ENCODE measurements at places on chromosomes 1 and 21.

DNA sequence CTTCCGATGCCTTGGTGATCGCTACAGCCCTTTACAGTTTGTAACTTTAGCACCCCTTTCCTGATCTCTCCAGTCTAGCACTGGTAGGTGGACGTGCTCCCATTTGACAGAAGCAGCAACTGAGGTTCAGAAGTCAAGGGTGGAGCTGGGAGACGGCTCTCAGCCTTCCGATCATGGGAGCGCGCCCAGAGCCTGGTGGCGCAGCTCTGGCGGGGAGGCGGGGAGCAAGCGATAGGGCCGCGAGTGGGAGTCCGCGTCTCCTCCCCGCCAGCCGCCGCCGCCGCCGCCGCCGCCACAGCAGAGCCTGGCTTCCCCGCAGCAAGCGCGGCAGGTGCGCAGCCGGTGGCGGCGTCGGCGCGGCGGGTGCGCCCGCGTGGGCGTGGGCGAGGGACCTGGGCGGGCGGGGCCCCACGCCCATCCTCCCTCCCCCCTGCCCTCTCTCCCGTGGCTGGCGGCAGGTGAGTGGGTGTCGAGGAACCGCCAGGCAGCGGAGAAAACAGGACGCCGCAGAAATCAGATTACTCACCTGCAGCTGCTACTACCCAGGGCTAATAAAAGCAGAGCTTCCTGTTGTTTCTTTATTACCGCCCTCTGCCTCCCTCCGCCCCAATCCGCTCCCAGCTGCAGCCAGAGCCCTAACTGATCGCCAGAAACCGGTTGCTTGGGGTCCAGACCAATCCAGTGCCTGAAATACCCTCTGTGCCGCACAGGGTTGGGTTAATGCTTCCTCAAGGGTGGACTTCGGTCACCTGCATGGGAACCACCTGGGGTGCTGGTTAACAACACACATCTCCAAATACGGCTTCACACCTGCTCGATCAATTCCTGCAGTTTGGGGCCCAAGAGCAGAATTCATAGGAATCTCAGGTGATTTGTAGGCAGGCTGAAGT, 60.2 kb upstream of the ID3 start:
- DNase-seq = no peak

- DNase-seq = no peak
Measured at GRCh38 chr1:229408458-229409037, 25.3 kb downstream of the ACTA1 start.

- DNase-seq = peak; percentile 47
Measured at GRCh38 chr1:238562341-238562740, 671.6 kb upstream of the ZP4 start.

DNA sequence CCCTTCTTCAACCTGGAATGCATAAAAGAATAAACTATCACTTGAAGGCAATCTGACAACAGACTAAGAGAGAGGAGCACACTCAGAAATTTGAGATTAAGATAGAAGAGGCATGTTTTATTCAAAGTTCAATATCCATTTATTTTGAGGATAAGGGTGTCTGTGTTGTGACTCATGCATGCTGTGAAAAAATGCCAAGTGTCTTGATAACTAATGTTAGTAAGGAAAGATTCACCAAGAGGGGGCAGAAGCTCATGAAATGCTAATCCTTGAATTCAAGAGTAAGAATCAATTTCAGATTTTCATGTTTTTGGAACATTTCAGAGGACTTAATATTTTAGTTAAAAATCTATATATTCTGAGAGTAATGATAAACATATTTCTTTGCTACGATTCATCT, 94.0 kb downstream of the IFI44 start:
- no peak for DNase-seq

- DNase-seq = no peak
Measured at GRCh38 chr1:94014087-94014486, 104.9 kb upstream of the GCLM start.

GRCh38 chr1:19618428-19618827, 25.7 kb upstream of the NBL1 start:
- no peak for DNase-seq

DNA sequence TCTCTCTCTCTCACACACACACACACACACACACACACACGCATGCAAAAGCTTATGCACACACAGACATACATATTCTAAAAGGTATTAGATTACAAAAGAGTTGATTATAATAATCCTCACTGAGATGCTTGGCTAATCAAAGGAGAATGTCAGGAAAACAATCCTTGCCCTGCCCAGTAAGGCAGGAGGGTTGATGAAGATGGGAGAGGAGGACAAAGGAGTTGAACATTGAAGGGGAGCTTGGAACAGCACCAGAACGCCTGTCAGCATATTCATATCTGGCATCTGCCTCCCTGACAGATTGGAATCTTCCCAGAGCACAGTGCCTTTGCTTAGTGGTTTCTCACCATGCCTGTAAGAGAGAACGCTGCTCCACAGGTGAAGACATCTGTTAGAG, 68.6 kb upstream of the PALMD start:
- DNase-seq = no peak

- no peak for DNase-seq
Measured at GRCh38 chr1:1847890-1848289, 43.0 kb downstream of the GNB1 start.

GRCh38 chr1:23624440-23624839, 65.1 kb upstream of the ID3 start:
- no peak for DNase-seq

DNA sequence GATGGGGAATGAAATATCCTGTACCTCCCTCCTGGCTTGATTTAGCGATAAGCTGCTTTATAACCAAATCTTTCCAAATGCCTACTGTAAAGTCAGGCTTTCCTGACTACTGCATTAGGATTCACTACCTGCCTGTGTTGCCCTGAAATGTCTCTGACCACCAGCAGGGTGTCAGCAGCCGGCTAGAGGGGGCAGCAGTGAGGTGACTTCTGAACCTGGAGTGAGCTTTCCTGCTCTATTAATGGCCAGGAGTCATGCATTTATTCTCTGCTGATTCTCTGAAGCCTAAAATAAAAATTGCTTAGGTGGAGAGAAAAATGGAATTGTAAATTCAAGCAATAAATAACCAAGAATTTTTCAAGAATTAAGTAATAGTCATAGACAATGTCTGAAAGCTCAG, 2.5 kb downstream of the BACE2 start:
- no peak for DNase-seq

DNA sequence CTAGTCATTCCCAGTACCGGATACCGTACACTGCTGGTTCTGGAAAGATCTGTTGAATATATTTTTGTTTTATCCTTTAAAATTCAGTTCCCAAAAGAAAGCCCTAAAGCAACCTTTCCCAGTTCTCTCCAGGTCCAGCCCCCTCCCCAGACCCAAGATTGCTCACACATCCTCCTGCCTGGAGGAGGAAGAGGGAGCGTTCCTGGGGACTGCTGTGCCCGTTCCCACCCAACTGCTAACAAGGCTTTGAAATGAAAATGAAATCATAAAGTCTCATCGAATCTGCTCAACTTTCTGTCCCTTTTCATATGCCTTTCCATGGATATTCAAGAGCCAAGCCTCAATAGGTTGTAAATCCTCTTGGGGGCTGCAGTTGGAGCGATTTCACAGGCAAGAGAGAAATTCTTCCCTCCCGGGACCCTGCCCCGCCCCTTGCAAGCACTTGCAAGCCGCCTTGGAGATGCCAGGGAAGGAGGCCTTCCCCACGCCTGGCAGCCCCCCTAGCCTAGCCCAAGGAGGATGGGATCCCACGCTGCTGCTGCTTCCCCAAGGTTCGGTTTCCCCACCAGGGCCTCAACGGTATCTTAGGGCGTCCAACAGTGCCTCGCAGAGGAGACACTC, 113.2 kb upstream of the CACHD1 start:
- no peak for DNase-seq

DNA sequence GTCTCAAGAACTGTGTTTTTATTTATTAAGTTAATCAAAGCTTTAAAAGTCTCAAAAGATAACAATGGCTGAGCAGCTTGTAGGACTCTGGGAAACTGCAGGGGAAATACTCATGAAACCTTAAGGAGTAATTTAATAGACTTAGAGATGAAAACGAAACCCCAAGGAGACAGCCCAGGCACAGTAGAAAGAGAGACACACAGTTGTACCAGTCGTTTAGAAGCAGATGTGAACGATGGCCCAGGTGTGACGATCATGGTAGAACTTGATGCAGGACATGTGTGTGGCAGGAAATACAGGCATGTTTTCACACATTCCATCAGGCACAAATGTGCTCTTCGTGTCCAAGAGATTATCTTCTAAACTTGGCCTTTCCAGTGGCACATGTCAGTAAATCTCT, 21.2 kb upstream of the MRPS6 start:
- no peak for DNase-seq

DNA sequence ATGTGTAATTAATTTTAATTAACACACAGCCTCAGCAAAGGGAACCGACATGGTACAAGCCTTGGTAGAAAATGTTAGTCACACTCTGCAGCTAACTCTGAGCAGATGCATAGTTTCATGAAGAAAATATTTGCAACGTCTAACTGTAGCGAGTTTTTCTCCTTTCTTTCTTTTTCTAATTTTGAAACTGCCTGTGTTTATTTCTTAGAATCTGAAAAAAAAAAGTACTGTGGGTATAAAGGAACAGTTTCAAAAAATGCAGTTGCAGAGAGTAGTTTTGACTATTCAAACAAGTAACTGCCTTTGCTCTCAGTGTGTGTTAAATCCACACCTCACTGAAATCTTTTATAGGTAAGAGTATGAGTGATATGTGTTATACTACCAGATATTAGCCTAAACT, 149.9 kb upstream of the C1orf105 start:
- no peak for DNase-seq

GRCh38 chr1:41348394-41348793, 12.8 kb upstream of the FOXO6 start:
- DNase-seq = no peak
